ENCODE measurements at places on chromosomes 5 and 9.

DNA sequence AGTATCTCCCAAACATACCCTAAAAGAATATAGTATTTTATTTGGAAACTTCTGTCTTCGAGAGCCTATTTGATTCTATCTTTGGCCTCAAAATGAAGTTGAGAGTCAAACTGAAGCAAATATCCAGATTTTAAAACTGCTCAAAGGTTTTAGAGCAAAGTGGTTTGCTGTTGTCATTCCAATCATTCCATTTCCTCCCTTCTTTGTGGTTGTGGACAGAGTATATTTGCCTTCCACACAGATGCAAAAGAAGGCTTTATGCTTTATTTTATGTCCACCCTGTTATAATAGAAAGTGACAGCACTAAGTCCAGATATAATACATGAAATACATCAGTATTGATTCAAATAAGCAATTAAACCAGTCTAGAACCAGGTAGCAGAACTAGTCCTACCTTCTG, 12.4 kb downstream of the GZMK start:
- no peak for DNase-seq

DNA sequence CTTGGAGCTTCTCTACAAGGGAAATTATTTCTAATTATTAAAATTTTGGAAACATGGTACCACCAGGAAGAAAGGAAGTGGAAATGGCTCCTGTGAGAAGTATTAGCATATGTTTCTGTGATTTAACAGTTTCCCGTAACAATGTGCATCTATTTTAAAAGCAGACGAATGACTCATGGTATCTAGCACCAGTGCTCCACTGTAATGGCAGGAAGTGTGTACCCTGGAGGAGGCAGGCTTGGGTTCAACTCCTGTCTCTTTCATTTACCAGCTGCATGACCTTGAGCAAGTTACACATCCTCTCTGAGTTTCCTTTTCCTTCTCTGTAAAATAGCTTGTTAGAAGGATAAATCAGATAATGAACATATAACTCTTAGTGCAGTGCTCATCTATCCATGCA, 41.0 kb upstream of the ANGPTL2 start:
- no peak for DNase-seq

DNA sequence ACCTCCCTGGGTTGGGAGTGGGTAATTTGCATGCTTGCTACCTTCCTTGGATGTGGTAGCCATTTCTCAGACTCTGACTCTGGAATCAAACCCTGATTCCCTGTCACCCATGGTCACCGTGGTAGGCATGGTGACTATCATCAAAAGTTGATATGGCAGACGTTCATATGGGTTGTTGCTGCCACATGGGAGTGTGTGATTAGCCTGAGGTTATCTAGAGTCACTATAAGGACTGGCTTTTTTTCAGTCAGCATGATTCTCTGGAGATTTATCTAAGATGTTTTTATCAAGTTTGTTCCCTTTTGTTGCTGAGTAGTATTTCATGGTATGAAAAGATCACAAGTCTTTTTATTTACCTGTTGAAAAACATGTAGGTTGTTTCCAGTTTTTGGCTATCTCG, 7.0 kb downstream of the RCL1 start:
- DNase-seq: no peak

DNA sequence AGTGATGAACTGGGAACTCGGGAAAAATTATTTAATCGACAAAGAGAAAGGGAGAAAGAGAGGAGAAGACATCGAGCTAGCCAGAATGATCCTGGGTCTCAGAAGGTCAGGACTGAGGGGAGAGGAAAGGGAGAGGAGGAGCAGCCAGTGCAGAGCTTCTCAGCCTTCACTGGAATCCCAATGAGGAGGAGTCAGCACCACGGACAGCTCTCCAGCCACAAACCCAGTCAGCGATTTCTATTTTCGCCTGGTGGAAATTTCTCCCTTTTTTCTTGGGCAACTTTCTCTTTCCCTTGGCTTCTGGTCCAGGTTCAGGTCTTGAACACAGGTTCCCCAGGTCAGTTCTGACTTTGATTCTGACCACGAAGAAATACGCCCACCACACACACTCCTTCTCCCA, 1.6 kb upstream of the BRINP1 start:
- DNase-seq: no peak
